Glutamatergic neuron (in vitro differentiated cells): ENCODE measurements at places on chromosomes 5 and 9. TPM values are rescaled to one million over a fixed set of nuclear protein-coding genes. Genes with fewer than 3 reads are reported as not detected.

DNA sequence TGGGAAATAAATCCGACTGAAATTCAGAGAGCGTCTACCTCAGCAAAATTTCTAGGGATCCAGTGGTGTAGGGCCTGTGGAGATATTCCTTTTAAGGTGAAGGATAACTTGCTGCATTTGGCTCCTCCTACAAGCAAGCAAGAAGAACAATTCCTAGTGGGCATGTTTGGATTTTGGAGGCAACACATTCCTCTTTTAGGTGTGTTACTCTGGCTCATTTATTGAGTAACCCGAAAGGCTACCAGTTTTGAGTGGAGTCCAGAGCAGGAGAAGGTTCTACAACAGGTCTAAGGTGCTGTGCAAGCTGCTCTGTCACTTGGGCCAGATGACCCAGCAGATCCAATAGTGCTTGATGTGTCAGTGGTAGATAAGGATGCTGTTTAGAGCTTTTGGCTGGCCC is 862.4 kb upstream of the CDH9 start:
- DNase-seq = no peak

GRCh38 chr5:165321912-165322311 is 1816.5 kb downstream of the MAT2B start:
- DNase-seq = no peak

- DNase-seq = no peak
Measured at GRCh38 chr5:126811515-126812198, 34.7 kb downstream of the LMNB1 start.

- no peak for DNase-seq
Measured at GRCh38 chr9:133974631-133975341, 17.3 kb downstream of the VAV2 start.

DNA sequence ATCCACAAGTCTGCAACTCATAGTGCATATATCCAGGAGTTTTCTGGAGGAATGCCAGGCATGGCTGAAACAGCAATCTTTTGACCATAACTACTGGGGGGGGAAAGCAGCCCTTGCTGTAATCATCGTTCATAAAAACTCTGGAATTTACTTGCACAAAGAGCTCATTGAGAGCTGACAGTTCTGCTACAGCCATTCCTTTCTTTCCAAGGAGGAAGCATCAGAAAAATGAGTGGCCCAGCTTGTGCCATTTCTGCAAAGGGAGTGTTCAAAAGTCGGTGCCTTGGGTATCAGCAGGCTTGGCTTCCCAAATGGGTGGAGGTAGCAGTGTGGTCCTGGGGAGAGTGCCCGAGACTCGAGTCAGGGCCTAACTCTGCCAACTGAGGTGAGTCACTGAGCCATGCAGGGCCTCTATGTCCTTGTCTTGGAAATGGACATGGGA is 101.5 kb downstream of the GCNT1 start:
- no peak for DNase-seq

- no peak for DNase-seq
Measured at GRCh38 chr5:56769875-56770604, 45.3 kb upstream of the MAP3K1 start.

DNA sequence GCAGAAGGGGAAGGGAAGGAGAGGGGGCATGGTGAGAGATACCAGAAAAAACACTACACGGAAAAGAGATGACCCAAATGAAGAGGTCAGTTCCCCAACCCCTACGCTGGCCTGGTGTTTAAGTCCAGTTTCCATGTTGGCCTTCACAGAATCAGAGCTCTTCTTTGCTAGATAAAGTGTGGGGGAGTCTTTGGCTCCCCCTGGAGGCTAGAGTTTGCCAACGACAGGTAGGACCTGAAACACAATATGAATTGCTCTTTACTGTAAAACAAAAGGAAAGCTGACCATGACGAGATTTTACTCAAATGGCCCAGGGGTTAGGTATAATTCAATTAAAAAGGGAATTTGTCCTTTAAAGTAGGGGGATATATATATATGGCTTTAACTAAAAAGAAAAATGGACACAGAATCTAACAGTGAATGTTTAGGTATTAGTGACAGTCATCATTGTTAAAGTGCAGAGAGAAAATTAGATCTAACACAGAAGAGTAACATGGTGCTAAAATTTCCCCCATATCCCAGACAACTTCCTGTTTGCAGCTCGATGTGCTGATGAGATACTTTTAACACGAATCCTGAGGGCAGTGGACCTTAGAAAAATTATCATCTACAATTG is 92.0 kb downstream of the SV2C start:
- peak; percentile 71 for DNase-seq

DNA sequence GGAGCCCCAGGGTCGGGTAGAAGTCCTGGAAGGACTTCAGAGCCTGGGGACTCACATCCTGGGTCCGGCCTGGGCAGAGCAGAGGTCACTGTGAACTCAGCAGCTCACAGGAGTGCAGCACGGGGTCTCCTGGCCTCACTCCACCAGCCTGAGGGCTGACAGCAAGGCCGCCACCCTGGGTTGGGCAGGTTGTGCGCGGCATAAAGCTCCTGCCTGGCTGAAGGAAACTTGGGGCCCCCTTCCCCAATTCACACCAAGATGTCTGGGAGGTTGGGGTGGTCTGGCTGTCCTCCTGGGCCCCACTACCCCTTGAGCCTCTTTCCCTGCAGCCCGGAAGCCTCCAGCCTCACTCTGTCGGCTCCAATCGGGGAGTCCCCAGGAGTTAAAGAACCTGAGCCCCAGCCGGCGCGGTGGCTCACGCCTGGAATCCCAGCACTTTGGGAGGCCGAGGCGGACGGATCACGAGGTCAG is 2.1 kb downstream of the LCN15 start:
- no peak for DNase-seq

DNA sequence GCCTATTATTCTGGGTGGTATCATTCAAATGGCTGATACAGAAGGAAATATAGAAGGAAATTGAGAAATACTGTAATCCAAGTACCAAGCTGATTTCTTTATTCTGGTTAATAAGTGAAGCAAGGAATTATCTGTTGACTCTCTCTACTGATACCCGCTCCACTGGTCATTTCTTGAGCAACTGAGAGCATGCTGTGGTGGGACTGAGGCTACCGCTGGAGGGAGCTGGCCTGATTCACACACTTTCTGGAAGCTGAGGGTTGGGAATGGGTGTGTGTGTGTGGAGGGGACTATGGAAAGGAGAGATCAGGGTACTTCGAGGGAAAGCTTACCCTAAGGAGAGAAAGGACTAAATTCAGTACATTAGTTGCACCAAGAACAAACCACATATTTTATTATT is 104.1 kb downstream of the UGCG start:
- DNase-seq = no peak

- DNase-seq = no peak
Measured at GRCh38 chr5:133682451-133682850, 70.1 kb upstream of the FSTL4 start.

Gene ADAMTS13
- total RNA-seq = 27.9 TPM

Gene KIF12
- 0.93 TPM for total RNA-seq
